Activated T-helper 1 cell treated with anti-CD3 and anti-CD28 coated beads, Interleukin-2, amount 50 U/mL, for 16 hours (primary cell): ENCODE measurements at places on chromosomes 13 and 19.

GRCh38 chr13:44383945-44384344 lies 10.3 kb downstream of the SERP2 start:
- DNase-seq, result no peak

DNA sequence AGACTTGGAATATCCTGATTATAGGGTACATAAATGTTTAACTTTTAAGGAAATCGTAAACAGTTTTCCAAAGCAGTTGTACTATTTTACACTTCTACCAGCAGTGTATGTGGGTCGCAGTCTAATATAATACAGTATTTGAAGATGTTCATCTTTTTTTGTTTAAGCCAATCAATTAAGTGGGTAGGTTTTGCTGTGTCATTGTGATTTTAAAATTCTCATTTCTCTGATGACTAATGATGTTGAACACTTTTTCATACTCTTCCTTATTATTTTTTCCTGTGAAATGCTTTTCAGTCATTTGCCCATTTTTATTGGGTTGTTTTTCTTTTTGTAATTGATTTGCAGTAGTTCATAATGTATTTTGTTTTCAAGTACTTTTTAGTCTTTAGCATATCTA lies 2689.7 kb downstream of the PCDH9 start:
- no peak for DNase-seq

DNA sequence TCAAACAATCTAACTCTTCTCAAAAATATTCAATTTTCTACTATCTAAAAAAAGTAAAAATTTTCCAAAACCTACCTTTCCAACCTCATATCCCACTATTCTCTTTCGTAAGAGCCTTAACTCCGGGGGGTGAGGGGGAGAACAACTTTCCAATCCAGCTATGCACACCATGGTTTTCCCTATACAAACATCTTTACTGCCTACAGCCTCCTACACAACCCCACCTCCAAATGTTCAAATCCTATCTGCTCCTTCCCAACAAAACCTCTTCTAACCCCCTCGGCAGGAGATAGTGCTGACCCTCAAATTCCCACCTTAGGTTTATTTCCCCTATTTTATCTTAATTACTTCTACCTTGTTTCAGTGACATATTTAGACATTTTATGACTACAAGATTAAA lies 102.0 kb downstream of the DIAPH3 start:
- no peak for DNase-seq

DNA sequence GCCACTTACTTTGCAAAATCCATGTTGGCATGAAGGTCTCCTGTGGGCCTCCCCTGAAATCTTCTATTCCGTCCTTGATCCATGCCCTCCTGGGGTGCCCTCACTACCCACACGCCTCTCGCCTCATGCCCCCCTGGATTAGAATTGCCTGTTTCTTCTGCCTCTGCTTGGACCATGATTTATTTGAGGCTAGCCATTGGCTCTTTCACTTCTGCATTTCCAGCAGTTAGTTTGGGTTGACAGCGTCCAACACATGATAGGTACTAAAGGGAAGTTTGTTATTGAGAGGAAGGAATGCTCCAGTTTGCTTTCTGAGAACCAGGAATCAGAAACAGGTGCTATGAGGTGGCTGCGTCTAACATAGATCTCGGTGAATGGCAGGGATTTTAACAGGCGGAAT lies 30.5 kb upstream of the TPTE2 start:
- no peak for DNase-seq

DNA sequence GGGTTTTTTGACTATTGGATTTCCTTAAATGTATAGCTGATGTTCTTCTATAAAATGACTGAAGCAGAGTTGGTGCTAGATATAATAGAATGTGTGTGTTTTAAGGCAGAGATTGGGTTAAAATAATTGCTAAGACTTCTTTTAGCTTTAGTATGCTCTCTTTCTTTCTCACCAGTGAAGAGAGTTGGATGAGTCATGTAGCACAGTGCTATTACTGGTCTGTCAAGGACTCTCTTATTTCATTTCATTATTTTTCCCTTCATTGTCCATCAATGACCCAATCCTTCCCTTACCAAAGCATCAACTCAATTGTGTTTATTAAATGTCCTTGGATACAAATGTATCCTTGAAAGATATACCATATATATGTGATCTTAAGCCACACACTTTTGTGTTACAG lies 268.9 kb downstream of the IRS2 start:
- DNase-seq, result no peak

GRCh38 chr13:97310809-97311436 lies 88.8 kb downstream of the MBNL2 start:
- no peak for DNase-seq

DNA sequence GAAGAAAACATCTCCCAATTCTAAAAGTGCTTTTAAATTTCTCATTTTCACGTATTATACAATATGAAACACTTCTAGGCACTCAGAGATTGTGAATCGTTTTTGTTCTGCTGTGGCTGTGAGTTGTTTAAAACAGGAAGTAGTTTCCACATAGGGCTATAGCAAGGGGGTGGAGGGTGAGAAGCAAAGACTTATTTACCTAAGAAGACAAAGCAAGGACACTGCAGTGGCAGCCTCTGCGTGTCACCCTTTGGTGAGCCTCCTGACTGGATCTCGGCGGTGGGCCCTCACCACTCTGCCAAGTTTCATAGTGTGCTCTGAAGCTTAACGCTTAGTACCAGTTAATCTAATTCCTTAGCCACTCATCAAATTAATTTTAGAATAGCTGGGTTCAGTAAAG lies 56.8 kb downstream of the TNFSF13B start:
- DNase-seq, result no peak

- no peak for DNase-seq
These were observed 3.2 kb downstream of the KLF16 start for GRCh38 chr19:1860042-1860775.

GRCh38 chr19:17323300-17323963 lies 11.2 kb downstream of the ANO8 start:
- DNase-seq, result no peak

DNA sequence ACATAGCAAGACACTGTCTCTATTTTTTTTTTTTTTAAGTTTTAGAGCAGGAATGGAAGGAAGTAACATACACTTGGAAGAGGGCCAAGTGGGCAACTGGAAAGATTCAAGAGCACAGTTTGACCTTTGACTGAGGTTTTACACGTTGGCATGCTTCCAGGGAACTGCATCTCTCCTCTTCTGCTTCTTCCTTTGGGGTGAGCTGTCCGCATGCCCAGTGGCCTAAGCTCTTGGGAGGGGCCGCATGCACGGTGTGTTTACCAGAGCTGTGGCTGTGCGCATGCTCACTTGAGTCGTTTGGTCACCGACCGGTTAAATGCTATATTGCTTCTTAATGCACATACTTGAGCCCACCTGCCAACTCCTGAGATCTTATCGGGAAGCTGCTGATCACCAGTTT lies 727.7 kb downstream of the UQCRFS1 start:
- no peak for DNase-seq

DNA sequence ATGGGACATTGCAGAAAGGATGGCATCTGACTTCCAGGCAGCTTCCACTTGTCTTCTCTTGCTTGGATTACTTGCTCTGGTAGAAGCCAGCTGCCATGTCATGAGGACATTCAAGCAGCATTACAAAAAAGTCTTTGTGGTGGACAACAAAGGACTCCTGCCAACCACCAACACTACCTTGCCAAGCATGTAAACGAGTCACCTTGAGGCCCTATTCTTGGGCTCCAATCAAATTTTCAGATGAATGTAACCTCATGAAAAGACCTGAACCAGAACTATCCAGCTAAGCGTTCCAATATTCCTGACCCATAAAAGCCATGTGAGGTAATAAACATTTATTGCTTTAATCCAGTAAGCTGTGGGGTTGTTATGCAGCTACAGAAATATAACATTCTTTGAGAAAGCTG lies 12.5 kb downstream of the PROSER1 start:
- no peak for DNase-seq

DNA sequence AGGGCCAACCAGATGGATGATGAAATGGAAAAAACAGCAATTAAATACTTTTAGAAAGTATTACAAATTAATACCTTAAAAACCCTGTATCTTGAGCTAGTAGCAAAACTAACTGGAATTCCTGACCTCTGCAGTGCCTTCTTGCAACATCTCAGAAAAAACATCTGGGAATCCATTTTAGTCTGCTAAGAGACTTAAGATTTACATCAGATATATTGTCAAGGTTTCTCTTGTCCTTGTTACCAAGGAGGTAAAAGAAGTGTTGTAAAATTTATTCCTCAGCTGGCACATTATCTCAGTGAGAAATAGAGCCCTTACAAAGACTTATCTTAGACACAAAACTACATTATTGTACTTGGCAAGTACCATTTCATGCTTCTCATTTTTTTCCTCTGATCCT lies 18.5 kb downstream of the KCNRG start:
- DNase-seq, result no peak

DNA sequence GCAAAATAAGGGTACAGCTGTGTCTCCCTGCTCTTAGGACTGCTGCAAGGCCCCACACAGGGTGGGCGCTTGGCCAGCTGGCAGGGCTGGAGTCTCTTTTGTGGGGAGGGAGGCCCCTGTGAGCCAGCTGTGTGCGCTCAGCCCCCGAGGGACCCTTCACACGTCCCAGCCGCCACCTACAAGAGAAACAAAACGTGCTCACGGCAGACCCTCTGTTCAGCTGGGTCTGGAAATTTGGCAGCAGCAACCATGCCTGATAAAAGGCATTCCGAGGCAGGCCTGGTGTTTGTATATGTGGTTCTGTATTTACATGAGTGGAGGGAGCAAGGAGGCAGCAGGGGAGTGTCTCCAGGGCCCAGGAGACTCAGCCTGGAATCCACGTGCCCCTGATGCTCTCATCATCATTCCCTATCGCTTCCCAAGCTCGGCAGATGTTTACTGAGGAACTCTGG lies 49.7 kb downstream of the CRTC1 start:
- no peak for DNase-seq

GRCh38 chr13:48123812-48124211 lies 28.9 kb upstream of the MED4 start:
- no peak for DNase-seq

- no peak for DNase-seq
These were observed 39.7 kb downstream of the MLLT1 start for GRCh38 chr19:6239871-6240676.

- no peak for DNase-seq
These were observed 3.9 kb downstream of the VSIG10L start for GRCh38 chr19:51337861-51338562.

GRCh38 chr19:16133818-16134217 lies 9.7 kb upstream of the HSH2D start:
- DNase-seq, result no peak

GRCh38 chr13:29159871-29160270 lies 339.7 kb downstream of the MTUS2 start:
- no peak for DNase-seq

GRCh38 chr13:72823724-72824123 lies 41.8 kb downstream of the PIBF1 start:
- no peak for DNase-seq

GRCh38 chr13:46594374-46595078 lies 41.6 kb downstream of the LRCH1 start:
- DNase-seq, result no peak

GRCh38 chr19:18814063-18814462 lies 17.7 kb upstream of the UPF1 start:
- no peak for DNase-seq

- no peak for DNase-seq
These were observed 25.5 kb downstream of the TSSK6 start for GRCh38 chr19:19489804-19490204.

DNA sequence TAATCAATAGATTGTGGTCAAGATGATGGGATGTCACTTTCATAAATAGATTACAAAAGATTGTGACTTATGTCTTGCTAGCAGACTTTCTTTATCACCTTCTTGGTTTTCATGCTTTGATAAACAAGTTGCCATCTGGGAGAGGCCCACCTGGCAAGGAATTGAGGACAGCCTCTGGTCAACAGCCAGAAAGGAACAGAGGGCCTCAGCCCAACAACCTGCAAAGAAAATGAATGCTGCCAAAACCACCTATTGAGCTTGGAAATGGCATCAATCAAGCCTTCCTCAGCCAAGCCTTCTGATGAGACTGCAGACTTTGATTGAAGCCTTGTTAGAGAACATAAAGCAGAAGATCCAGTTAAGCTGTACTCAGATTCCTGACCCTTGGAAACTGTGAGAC lies 288.6 kb downstream of the SPRY2 start:
- DNase-seq, result no peak

DNA sequence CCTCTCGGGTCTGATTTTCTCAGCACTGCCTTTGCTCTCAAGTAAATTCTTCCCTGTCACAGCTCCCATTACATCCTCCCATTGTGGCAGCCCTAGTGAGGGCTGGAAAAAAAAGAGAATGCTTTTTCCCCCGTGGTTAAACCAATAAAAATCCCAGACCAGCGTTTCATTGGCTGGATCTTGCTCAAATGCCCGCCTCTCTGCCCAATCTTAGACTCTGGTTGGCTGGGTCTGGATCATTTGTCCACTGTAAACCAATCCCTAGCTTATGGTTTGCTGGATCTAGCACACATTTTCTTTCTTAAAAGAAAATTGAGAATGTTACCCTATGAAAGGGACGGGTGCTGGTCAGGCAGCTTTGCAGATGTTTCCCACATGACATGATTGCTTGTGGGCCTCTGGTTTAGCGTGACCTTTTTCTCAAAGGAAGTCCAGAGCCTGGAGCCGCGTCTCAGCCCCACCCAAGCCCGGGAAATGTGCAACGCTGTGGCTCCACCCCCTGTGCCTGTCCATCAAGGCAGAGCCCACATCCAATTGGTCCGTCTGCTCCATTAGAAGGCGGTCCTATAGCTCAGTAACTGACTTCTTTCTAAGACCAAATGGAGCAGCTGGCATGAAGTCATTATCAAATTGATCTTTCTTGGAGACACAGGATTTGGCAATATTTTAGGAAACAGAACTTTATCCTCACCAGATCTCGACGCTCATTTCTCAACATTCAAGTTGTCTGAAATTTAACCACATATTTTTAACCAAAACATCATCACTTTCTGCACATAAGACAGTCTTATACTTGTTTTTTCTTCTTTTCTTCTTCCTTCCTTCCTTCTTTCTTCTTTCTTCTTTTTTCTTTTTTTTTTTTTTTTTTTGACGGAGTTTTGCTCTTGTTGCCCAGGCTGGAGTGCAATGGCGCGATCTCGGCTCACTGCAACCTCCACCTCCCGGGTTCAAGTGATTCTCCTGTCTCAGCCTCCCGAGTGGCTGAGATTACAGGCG lies 2.6 kb upstream of the MCEMP1 start:
- no peak for DNase-seq

- no peak for DNase-seq
These were observed 16.3 kb downstream of the FAM187B start for GRCh38 chr19:35212241-35212640.

GRCh38 chr13:109971456-109972090 lies 185.2 kb upstream of the IRS2 start:
- DNase-seq, result no peak

DNA sequence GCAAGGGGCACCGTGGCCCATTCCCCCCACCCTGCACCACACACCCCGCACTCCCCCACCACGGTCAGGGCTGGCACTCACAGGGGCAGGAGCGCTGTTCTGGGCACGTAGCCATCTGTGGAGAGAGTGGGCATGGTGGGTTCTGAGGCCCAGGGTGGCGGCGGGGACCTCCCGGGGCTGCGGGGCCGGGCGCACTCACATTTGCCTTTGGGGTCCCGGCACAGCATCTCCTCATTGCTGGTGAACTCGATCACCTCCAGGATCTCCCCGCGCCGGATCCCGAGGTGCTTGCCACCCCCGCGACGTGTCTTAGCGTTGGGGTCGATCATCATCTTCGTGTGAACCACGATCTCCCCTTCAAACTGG lies 12.1 kb downstream of the PRAM1 start:
- no peak for DNase-seq

- DNase-seq, result no peak
These were observed 4.1 kb downstream of the KANK2 start for GRCh38 chr19:11192957-11193939.
